ENCODE measurements at places on chromosomes 4 and X.

GRCh38 chr4:127709456-127709855 is 20.7 kb upstream of the SLC25A31 start:
- no peak for DNase-seq

- no peak for DNase-seq
These were observed 67.3 kb upstream of the DDIT4L start for GRCh38 chr4:100257567-100257966.

- no peak for DNase-seq
These were observed 55.7 kb upstream of the SHISA3 start for GRCh38 chr4:42341518-42342026.

- no peak for DNase-seq
These were observed 672.2 kb upstream of the AMOT start for GRCh38 chrX:113512700-113513395.

DNA sequence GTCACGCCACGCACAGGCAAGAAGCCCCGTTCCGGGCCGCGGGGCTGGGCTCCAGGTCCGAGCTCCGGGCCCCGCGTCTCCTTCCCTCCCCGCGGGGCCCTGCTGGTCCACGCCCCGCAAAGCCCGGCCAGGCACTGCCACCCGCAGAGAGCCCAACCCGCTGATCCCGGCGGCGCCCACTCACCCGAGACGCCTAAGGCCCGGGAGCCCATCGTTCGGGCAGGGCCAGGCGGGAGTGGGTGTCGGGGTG is 870 bp downstream of the PDZD4 start:
- DNase-seq: no peak

DNA sequence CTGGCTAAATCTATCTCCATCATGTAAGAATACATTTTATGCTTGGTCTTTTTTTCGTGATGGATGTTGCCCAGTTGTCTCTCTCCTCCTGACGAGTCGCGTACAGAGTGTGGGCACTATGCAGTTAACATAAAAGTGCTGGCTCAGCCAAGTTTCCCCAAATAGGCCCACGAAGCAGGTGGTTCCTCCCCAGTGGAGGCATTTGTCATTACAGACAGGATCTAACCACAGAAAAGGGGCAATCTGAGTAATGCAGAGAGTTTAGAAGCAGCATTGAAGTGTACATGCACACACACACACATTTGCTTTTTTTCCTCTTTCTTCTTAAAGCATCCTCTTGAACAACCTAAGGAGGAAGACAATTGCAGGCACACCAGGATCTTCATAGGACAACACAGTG is 188.7 kb upstream of the VCX start:
- no peak for DNase-seq

DNA sequence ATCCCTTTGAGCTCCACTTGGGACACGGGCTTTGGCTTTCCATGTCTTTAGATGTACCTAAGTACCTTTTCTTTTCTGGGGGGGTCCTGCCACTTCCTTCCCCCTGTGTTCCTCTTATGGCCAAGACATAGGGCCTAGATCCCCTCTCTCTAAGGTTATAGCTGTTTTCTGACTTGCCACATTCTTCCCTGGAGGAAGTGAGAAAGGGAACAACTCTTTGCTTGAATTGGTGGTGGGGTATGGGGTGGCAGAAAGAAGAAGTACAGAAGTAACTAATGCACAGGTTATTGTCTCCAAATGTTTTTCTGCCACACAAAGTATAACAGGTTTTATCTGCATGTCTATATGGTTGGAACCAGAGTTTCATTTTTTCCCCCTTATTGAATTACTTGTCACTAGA is 29.7 kb upstream of the DIPK2B start:
- DNase-seq: no peak

DNA sequence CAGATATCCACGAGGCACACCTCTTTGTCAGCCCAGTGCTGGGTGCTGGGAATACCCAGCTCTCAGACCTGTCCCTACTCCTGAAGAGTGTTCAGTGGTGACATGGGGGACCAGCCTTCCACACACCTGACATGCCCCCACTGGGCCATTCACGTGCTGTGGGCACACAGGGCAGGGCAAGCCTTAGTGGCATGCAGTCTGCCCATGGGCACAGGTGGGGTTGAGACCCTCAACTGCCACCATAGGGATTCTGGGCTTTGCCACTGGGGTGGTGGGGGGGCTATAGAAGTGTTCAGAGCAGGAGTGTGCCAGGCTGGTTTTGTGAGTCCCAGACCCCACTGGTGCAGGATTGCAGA is 16.7 kb upstream of the PSAPL1 start:
- DNase-seq: no peak

GRCh38 chr4:104394406-104395167 is 100.1 kb downstream of the CXXC4 start:
- no peak for DNase-seq

DNA sequence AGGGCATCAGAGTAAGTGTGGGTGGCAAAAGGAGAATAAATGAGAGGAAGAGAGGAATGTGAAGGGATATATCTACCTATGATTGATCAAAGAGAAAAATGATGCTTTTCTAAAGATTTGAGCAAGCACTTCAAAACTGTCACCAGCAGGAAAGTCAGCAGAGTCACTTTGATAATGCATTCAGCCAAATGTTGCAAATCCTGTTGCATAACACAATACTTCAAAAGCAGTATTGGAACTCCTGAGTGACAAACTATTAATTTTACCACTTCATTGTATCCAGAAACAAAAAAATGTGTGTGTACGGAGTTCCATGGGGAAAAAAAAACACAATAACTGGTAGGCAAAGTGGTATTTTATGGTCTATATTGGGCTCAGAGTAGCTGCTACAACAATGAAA is 160.3 kb downstream of the EMCN start:
- no peak for DNase-seq

GRCh38 chr4:25484243-25484721 is 107.2 kb downstream of the ANAPC4 start:
- no peak for DNase-seq

GRCh38 chrX:17185431-17185830 is 189.6 kb upstream of the NHS start:
- DNase-seq: no peak

DNA sequence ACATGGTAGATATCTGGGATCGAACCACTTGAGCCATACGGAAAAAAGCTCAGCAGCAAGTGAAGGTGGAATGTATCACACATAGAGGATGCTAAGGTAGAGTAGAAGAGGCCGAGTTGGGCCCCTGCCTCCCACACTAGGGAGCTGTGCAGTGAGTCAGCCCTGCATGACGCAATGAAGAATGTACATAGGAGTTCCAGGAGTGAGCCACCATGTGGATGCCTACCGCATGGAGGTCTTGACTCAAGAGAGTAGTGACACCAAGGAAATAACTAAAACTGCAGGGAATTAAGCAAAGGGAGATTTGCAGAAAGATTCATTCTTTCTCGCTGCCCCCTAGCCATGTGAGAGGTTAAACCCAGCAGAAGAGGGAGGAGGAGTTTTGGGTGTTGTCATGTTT is 389.6 kb upstream of the IGFBP7 start:
- no peak for DNase-seq

DNA sequence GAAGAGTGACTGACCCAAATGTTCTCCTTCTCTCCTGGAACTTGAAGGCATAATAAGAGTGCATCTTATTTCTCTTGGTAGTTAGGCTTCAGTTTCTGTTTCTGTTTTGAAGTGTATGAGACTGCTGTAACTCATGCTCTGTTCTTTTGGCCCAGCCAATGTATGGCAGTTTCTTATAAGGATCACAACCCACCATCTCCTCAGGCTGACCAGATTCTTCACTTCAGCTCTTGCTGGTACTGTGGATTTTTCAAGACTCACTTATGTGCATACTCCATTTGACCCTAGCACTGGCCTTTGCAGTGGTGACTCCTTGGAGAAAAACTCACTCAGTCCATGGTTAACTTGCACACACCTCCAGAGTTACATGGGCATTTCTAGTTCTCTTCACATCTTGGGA is 9.6 kb upstream of the YTHDC1 start:
- DNase-seq: no peak
